Left renal pelvis (tissue), 4 donors: ENCODE measurements at places on chromosomes 4 and X. TPM values are rescaled to one million over a fixed set of nuclear protein-coding genes. Genes with fewer than 3 reads are reported as not detected.

DNA sequence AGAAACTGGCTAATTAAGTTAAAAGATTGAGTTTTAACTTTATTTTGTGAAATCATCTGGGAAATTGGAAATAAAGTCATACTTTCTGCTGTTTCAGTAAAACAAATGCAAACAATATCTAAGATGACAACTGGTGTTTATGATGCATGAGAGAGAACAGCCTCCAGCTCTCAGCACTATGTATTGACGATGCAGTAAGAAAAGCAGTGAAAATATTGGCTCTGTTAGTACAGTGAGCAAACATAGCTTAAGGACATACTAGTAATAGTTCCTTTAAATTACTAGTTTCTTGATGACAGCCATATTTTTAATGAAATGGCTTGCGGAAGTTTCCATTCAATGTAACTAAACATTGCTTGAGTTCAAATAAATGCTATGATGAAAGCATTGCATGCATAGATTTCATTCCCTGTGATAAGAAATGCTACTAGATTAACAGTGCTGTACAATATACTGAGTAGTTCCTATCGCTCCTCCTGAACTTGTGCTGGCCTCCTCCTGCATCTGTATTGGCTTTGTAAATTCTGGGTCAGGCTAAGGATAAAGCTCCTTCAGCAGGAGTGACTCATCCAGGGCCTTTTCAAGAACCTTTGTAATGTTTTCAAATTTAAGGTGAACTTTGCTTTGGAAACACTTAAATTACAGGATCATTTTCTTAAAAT, 11.6 kb downstream of the ARHGAP24 start:
- no peak for DNase-seq

- DNase-seq, result peak; percentile 23
Observed at GRCh38 chr4:98939892-98940298, 11.0 kb upstream of the EIF4E start.

The SMIM10L2A gene
- 3.3 TPM for polyA plus RNA-seq

DNA sequence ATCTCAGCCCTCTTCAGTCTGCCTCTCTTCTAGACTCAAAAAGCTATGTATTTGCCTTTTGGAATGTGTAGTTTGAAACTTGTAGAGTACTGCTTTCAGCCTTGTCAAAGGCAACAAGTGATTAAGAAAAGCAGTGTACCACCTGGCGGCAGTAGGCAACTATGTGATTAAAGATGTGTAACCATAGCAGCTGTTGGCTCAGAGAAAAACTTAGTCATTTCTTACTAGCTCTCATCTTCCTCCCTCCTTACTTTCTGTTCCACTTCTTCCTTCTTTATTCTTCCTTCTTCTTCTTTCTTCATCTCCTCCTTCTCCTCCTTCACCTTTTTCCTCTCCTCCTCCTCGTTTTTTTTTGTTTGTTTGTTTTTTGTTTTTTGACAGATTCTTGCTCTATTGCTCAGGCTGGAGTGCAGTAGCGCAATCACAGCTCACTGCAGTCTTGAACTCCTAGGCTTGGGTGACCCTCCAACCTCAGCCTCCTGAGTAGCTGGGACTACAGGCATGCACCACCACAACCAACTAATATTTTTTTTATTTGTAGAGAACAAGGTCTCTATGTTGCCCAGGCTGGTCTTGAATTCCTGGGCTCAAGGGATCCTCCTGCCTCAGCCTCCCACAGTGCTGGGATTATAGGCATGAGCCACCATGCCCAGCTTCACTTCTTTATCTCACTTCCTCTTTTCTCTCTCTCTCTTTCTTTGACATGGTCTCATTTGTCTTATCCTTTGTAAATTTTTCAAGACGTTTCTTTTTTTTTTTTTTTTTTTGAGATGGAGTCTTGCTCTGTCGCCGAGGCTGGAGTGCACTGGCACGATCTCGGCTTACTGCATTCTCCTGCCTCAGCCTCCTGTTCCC, 32.6 kb downstream of the ABHD18 start:
- no peak for DNase-seq

DNA sequence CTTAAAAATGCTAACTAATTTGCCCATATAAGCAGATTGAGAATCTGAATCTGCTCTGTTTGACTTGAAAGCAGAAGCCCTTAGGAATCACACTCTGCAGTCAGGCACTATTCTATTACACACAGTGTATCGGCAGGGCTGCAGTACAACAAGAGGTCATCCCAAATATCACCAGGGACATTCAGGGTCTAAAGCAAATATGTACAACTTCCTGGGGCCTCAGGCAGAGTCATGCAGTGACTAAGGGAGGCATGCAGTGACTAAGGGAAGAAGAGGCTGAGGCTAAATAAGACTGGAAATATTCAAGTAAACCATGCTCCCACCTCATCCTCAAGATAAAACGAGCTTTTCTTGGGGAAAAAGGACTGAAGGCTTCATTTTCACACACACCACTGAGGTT, 20.9 kb downstream of the MAPK10 start:
- DNase-seq, result no peak

DNA sequence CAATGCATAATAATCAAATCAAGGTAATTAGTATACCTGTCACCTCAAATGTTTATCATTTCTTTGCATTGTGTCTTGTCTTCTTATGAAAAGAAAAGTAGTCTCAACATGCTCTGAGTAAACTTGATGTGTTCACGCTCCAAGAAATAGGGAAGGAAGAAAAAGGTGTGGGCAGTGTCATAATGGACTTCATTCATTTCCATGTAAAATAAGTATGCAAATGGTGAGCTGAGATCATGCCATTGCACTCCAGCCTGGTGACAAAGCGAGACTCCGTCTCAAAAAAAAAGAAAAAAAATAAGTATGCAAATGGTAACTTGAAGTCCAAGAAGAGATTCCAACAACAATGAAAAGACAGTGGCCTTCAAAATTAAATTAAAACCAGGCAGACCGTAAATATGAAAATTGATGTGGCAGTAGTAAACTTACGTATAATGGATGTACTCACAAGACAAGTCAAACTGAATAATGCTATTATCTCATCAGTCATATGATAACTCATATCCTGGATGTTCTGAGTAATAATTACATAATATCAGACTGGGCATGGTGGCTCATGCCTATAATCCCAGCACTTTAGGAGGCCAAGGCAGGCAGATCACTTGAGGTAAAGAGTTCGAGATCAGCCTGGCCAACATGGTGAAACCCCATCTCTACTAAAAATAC, 6.0 kb upstream of the CWH43 start:
- DNase-seq, result no peak

GRCh38 chrX:39950018-39950688, 147.6 kb downstream of the BCOR start:
- no peak for DNase-seq

DNA sequence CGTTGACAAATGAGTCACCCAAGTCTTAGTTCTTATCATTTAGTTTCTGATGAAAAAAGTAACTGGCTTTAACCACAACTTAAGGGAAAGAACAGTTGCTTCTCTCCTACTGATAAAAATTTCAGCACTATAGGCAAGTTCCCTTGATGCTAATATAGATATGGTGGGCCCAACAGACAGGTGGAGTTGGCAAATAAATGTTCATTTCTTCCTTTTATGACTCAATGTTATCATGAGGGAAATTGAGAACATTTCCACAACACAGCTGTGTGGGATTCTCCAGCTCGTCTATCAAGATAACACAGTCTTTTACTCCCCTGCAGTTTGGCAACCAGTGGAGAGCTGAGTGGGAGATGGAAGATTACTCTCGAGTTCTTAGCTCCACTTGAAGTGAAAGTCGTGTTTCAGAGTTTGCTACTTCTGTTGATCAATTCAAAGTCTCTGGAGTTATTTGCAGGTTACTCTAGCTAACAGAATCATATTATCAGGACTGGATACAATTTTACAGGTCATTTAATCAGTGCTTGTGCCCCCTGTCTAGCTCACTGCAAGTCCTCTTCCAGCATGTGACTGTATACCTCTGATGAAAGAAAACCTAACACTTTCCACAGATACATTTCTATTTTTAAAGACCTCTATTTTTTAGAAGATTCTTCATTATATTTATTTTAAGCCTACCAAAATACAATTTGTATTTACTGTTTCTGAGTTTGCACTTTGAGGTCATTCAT, 270.6 kb upstream of the GK2 start:
- DNase-seq, result no peak

The H2BW2 gene
- polyA plus RNA-seq, result 0.78 TPM

GRCh38 chr4:106818764-106819163, 217.3 kb downstream of the DKK2 start:
- DNase-seq, result no peak

DNA sequence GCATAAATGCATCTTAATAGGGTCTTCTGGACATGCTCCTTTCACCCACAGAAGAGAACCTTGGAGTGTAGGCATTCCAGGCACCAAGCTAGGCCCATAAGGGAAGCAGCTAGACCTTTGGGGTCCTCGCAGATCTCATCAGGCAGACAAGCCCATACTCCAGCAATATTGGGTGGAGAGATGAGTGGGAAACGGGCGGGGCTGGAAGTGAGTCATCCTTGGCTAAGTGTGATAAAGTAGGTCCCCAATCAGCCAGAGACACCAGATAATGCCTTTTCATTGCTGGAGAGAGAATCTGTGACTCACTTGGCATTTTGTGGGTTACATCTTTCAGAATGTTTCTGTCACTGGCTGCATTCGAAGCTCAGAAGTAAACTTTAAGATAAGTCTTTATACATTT, 133.3 kb upstream of the MBNL3 start:
- no peak for DNase-seq

- DNase-seq, result no peak
Observed at GRCh38 chrX:69186651-69187050, 21.4 kb upstream of the PJA1 start.
